HT-29 (cell line): ENCODE measurements at places on chromosomes 3 and 15.

DNA sequence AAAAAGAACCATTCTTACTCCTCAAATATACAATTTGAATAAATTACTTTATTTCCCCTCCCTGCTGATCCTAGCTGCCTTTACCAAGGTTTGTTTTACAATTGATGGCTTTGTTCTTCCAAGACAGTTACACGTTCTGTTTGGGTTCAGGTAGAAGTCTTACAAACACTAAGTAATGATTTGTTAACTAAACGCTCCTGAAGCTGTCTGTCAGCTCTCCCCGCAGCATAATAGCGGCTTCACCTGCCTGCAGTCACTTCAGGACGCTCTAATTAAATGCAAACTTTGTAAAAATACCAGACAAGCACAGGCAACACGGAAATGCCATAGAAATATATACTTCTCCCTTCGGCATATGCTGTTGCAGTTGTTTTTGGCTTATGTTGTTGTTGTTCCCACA lies 176.4 kb upstream of the MDFIC2 start:
- DNase-seq = no peak

GRCh38 chr3:12962292-12962691 lies 110.9 kb downstream of the IQSEC1 start:
- DNase-seq = no peak

GRCh38 chr3:112132975-112133448 lies at the start of gene GCSAM:
GCSAM (minus strand) TSS chr3:112133248; CDS start chr3:112133120, 128 bp downstream.
- DNase-seq = no peak

DNA sequence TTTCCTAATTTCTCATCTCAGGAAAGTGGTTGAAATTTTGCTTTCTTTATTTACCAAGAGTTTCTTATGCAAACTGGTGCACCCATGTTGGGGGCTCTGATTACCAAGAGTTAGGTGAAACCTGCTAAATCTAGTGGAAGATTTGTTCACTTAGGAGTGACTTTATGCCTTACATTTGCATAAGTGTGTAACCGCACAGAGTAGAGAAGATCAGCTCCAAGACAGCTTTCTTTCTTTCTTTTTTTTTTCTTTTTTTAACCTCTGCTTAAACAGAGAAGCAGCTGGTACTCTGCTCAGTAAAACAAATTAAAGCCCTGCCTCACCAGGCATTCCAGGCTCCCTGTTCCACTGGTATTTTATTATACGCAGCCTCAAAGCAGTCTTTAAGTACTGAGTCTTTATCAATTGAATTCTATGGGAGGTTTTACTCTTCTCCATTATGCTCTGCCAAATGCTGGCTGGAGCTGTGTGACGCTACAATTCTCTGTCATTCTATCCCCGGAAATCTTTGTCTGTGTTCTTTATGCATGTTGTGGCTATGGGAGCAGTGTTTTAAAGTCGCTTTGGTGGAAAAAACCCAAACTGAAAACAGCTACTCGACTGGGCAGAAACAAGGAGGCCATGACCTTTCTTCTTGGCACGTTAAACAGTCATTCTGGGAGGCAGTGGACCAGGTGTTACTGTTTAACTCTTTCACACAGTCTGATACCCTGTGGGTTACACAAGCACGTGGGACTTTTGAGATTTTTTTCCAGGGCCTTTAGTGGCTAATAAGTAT lies 55.2 kb upstream of the GBE1 start:
- DNase-seq = no peak

DNA sequence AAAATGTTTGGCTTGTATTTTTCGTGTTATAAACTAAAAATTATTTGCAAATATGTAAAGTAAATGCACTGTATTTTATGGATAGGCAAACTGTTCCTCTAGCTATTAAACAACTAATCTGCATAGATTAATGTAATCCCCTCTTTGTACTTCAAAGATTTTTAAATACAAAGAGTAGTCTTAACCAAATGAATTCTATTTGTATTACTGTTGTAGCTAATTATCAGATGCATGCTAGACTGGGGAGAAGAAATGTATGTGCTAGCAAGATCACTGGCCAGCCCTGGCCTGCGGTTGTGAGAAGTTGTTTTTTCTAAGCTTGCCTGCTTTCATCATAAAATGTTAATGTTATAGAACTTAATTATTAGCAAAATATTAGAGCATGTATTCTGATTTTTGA lies 92.6 kb downstream of the STT3B start:
- DNase-seq = no peak

DNA sequence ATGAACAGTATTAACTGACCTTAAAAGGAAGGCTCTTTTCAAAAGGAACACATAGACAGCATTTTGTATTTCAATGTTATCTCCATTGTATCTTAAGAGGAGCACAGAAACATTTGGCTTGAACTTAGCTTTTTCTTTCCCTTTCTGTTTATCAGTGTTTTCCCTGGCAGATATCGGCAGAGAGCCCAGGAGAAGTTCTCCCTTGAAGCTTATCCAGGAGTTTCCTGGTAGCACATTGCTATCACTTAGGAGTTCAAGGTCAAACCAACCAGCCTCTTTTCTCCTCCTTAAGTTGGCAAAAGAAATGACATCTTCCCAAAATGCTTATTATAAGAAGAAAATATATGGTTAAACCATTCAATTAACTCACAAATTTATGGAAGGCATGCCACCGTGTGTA lies 344.6 kb upstream of the UBE2E2 start:
- DNase-seq = no peak
